Globus pallidus (tissue), 1 donor: ENCODE measurements at places on chromosomes 1 and 21.
A peak's percentile ranks its signal among the peaks of the same experiment; 100 is the strongest.

DNA sequence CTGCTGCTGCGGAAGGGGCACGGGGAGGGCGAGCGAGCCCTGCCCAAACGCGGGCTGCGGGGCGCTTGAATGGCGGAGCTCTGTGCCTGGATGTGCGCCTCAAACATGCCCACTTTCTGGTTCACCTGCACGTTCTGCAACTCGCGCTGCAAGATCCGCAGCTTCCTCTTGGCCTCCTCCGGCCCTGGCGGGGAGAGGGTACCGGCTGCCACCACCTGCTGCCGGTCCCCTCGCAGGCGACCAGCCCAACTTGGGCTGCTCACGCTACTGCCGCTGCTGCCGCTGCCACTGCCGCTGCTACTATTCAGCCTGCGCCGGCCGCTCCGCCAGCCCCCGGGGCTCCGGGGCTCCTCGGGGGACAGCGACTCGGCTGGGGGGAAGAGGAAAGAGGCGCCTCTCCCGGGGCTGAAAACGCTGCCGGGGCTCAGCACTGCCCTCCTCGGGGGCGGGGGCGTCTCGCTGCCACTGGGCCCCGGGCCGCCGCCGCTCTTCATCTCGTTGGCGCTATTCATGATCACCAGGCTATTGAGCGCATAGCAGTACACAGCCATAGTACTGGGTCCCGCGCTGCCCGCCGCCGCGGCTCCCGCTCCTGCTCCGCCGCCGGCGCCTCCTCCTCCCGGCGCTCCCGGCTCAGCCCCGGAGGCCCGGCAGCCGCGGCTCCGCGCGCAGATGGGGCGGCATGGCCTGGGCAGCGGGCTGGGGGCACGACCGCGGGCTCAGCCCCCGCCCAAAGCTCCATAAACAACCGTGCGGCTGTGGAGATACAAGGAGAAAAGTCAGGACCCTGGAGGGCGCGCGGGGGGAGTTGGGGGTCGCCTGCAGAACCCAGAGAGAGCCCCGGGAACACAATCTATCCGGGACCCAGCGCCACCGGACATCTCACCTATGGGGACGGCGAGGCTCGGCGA is 1.9 kb downstream of the ITPKB start:
- DNase-seq, result peak; percentile 81

DNA sequence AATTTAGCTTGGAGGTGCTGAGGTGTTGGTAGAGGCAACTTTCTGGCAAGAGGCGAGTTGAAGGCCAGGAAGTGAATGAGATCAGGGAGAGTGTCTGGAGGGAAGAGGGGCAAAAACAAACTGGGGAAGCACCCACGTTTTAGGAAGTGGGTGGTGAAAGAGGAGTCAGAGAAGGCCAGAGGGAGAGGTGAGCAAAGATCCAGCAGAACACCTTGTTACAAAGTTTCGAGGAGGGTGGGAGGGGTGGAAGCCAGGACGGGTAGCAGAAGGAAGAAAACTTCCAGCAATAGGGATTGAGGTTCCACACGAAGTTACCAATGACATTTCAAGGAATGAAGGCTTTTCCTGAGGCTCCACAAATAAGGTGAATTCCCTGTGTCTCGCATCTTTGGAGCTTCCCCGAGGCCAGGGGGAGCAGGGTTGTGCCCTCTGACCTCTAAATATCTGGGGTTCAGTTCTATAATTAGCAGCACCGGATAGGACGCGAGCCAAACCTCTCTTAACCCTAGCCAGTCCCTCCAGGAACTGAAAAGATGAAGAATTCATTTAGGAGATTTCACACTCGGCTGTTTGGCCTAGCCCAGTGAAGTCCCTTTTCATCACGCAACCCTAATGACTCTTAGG is 578 bp upstream of the SESN2 start:
- no peak for DNase-seq

- DNase-seq, result no peak
Measured at GRCh38 chr1:37575692-37576091, 19.0 kb downstream of the DNALI1 start.

- DNase-seq, result no peak
Measured at GRCh38 chr21:35077975-35078374, 28.9 kb upstream of the RUNX1 start.

GRCh38 chr21:36460866-36461265 is 19.1 kb downstream of the CLDN14 start:
- DNase-seq, result no peak

DNA sequence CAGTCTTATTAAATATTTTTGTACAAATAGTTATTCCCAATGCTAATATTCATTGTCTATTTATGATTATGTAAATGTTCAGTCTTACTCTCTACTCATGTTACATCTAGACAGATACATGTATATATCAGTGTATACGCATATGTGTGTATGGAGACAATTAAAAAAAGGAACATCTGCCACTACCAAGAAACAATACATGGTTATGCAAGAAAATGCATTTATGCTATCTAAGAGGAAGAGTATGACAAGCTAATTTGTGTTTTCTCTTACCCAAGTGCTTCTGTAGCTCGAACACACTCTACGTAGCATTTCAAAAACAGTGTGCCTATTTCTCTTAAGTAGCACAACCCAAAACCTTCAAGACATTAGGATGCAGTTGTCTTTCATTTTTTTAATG is 6.1 kb upstream of the RLF start:
- no peak for DNase-seq

DNA sequence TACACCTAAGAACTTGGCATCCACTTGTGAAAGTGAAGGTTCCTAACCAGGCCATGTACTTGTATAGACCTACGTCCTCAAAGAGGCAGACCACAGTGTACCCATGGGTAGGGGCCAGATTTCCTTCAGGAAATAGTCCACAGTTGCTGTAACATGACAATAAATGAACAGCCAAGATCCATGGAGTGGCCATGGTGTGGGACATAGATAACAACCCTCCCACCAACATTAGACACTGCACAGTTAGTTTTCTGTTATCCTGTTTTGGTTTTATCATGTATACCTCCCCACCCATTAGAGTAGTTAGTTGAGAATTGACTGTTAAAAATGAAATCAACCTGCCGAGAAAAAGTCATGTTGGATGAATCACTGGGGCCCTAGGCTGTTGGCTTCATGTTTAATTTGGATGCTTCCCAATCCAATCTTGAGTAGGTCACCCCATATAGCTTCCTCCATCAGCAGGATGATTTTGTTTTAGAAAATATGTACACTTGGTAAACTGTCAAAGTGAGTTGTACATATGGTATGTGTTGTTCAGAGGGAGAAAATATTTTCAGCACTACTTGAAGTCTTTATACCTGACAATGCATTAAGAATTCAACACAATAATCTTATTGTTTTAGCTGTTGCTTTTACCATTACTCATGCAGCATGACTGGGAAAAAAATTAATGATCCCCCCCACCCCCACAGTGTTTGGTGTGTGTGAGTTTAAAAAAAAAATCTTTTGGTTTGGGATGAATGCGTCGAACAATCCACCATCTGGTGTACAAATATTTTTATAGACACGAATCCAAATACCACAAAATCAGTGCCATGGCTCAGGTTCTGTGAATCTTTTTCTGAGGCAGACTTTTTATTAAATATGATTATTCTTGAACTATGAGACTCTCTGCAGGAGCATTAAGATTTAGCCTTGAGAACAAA is 88.3 kb upstream of the ARHGAP29 start:
- DNase-seq, result no peak

DNA sequence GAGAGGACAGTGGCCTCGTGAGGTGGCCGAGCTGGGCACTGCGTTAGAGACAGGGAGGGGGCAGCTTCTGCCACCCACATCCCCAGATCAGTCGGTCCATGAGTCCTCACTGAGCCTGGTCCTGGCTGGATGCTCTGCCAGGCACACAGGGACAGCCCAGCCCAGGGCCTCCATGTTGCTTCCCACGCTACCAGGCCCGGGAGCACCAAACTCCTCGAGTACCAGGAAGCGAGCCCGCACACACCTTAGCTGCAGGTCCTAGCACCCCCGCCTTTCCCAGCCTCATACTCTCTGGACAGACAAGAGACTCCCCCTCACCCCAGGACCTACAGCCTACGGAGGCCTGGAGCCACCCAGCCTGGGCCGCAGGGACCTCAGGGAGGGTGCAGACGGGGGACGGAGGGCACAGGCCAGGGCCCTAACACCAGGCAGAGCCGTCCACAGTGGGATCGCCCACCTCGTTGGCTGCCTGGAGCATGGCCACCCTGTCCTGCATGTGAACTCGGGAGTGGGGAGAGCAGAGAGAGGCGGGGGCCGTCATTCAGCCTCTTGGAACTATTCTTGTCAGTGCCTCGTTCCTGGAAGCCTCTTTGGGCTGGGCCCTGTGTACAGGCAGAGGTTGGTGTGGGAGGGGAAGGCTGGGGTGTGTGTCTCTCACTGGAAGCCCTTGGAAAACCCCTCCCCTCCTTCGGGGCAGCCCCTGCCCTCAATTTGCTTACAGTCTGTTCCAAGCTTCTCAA is 90.9 kb upstream of the RUNX3 start:
- no peak for DNase-seq

DNA sequence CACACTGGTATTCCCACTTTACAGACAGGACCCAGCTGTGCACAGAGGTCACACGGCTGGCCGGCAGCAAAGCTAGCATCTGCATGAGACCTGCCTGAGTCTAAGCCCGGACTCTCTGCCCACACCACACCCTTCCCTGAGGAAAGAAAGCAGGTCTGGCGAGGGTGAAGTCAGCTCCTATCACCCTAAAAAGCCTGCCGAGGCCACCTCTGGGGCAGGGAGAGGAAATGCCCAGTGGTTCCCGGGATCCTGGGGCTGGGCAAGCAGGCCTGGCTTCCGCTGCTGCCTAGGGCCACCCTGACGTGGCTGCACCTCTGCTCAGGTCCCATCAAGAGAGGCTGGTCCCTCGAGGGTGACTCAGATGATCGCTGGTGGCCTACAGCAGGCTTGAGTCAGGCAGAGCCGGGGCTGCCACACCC is 42.2 kb downstream of the RAP1GAP start:
- no peak for DNase-seq

DNA sequence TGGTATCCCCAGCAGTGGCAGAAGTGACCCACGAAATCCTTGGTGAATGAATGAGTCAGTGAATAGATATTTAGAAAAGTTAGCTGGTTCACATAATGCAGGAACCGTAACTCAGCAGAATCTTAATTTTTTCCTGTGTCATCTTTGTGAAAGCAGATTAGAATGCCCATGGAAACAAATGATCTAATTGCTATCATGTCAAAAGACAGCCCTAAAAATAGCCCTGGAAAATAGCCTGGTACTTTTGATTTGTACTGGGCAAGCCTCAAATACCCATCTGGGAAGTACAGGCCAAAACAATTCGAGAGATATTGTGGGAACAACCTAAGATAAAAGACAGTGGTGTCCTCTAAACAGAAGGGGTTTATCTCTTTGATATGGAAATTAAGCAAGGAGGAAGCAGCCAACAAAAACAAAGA is 21.1 kb downstream of the FYB2 start:
- DNase-seq, result peak; percentile 22

GRCh38 chr1:234281826-234282489 is 91.3 kb upstream of the COA6 start:
- peak; percentile 78 for DNase-seq

GRCh38 chr1:30731806-30732276 is 8.5 kb upstream of the MATN1 start:
- no peak for DNase-seq

DNA sequence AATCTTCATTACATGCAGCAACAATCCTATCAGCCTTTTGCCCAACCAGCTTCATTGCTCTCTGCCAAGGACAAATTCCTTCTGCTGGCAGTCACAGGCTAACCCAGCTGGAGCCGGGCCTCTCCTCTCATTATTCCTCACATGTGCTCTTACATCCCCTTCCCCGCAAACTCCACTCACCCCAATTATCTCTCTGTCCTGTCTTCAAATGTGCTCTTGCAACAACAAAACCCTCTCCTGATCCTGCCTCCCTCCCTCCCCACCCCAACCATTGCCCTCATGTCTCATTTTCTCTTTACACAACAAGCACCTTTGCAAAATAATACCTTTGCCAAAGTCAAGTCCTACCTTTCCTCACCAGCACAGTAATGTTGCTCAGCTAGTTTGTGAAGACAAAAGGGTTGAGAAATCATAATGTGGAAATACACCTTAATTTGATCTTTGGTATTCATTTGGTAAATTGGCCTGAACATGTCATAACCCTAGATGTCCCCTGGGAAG is 36.0 kb upstream of the DHCR24 start:
- no peak for DNase-seq

DNA sequence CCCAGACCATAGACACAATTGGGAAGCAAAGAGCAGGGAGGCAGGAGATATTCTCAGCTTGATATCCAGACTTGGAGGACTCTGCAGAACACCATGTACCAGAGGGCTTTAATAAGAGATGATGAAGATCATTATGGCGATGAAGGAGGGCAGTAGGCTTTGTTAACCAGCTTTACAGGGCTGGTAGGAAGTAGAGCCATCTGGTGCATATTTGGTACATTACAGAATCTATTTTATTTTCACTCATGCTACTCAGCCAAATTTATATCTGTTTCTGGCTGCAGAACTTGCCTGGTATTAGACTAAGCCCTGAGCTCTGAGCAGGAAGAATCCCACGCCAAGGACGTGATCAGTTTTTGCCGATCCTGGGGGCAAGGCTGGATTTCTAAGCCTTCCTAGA is 61.8 kb upstream of the SYT6 start:
- DNase-seq, result no peak
